ENCODE measurements at places on chromosomes 6 and 20.

DNA sequence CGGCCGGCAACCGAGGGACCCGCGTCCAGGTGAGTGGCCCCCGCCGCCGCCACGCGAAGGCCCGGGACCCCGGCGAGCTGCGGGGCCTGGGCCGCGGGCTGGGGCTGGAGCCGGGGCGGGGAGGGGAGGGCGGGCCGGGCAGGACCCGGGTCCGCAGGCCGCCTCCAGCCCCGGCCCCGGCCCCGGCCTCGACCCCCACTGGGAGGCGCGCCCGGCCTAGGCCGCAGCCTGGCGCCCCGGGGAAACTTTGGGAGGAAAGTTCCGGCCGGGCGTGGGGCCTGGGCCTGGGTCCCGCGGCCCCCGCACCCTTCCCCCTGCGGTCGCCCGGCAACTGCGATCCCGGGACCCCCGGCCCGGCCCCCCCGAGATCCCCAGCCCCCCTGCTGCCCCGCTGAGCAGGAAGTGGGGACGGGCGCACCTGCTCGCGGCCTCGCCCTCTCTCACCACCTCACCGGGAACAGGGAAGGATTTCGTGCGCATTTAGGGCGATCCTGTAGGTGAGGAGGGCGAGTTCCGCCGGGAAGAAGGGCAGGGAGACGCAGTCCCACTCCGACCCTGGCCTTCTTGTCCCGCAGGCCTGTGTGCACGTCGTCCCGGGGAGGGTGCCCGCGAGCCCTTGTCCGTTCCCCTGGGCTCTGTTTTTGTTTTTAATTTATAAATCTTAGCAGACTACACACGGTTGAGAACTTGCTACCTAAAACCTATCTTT is 402 bp downstream of the OSBPL2 start:
- DNase-seq, result no peak

GRCh38 chr6:11139051-11139960 is 27.8 kb upstream of the ERVFRD-1 start:
- DNase-seq, result no peak

DNA sequence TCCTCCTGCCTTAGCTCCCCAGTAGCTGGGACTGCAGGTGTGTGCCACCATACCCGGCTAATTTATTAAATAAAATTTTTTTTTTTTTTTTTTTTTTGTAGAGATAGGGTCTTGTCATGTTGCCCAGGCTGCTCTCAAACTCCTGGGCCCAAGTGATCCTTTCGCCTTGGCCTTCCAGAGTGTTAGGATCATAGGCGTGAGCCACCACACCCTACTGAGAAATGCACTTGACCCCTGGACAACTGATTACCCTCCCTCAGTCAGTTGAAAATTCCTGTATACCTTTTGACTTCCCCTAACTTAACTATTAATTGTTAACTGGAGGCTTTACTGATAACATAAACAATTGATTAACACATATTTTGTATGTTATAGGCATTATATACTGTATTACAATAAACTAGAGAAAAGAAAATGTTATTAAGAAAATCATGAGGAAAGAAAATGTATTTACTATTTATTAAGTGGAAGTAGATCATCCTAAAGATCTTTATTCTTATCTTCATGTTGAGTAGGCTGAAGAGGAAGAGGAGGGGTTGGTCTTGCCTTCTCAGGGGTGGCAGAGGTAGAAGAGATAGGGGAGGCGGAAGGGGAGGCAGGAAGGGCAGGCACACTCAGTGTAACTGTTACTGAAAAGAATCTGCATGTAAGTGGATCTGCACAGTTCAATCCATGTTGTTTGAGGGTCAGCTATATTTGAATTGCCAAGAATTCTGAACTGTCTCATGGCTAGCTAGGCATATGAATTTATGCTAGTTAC is 104.3 kb downstream of the FARS2 start:
- DNase-seq, result no peak

DNA sequence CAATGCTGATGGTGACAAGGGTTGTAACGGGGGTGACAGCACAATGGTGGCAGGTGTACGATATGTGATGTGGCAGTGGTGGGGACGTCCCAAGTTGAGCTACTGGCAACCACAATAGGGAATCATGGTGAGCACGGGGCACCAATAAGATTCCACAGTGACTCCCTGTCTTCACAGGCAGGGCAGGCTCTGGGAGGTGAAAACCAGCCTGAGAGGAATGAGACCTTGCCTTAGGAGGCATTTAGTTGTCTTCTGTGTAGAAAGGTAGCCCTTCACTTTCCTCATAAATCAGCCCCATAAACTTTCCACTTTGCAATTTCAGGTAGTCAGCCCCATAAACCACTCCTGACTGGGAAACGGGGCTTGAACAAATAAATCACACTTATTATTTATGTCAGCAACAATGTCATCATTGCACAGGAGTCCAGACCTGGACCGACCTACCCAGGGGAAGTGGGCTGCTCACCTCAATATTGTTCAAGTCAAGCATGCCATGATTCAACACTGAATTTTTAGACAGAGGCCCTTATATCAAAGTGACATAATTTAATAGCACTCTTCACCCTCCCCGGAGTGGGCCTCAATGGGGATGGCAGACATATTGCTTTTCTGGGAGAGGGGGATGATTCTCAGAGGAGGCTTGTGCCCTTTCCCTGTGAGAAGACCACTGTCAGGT is 150.8 kb downstream of the CDC5L start:
- DNase-seq, result no peak

DNA sequence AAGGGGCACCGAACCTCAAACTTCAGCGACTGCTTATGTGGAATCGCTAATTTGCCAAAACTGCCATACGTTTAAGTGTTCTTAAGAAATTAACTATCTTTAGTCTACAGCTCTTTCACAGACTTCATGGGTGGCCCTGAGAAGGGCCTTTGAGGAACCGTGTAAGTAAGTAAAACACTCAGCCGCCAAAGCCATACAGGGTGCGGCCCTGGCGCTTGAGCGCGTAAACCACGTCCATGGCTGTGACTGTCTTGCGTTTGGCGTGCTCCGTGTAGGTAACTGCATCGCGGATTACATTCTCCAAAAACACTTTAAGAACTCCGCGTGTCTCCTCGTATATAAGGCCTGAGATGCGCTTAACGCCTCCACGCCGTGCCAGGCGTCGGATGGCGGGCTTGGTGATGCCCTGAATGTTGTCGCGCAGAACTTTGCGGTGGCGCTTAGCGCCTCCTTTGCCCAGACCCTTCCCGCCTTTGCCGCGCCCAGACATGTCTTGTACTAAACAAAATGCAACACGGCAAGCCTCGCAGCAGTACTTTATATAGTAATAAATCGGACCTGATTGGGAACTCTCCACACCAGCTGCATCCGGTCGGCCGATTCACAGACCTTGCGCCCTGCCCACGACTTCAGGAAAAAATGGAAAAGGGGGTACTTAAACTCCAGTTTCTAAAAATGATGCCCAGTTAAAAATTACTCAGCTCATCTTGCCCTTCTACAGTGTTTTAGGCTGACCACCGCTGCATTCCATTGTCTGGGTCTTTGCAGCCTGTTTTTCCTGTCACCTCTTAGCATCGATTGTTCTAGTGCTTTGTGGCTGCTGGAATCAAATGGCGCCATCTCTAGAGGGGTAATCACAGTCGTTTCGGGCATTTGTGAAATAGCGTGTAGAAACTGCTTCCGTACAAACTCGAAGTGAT is 38.9 kb downstream of the OR2B2 start:
- DNase-seq, result peak; percentile 44

DNA sequence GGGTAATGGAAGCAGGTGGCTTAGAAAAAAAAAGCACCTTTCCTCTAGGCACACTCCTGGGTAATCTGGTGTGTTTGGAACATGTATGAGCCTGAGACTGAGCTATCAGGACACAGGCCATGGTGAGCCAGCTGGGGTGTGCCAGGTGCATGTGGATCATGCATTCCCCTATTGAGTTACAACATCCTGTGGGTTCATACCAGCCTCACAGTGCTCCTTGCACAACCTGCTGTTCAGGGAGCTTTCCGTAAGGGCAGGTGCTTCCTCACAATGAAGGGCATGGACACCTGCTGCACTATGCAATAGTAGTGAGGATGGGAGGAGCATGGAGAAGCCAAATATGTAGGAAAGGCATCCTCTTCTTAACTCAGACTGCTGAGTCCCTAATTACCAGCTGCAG is 197.2 kb upstream of the SUPT3H start:
- no peak for DNase-seq

GRCh38 chr20:45052698-45053429 is 48.1 kb downstream of the KCNS1 start:
- DNase-seq, result peak; percentile 27

DNA sequence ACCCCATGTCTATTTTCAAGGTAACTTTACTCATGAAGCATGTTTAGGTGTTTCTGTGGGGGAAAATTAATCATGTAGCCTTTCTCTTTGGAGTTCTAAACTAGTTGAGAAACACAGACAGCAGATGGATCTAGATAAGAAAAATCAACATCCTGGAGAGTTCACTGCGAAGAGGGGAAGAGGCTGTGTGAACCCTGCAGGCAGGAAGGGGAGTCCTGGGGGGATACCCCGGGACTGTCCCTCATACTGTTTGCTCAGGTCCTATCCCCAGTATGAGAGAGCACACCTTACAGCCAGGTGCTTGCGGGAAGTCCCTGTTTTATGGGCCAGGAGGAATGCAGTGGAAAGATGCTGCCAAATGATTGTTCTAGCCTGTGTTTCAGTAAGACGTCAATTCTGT is 32.7 kb downstream of the CHMP4B start:
- DNase-seq, result peak; percentile 64

- DNase-seq, result no peak
Observed at GRCh38 chr6:136723780-136724179, 68.5 kb downstream of the MAP3K5 start.

DNA sequence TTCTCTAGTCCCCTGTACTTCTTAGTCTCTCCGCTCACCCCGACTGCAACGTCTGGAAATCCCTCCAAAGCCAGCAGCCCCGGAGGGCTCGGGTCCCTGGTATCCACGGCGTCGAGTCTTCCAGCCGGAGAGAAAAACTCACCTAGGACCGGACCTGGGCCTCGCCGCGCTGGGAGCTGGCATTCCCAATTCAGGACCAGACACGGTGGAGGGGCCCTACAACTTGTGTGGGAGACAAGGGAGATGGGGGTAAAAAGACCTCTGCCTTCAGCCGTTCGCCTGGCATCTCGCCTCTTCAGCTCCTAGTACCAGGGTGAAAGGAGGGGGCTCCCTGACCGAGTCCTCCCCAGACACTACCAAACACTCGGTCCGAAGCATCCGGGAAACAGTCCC is 64.3 kb downstream of the GPX5 start:
- no peak for DNase-seq

- DNase-seq, result no peak
Observed at GRCh38 chr6:21749754-21750153, 156.2 kb downstream of the SOX4 start.

DNA sequence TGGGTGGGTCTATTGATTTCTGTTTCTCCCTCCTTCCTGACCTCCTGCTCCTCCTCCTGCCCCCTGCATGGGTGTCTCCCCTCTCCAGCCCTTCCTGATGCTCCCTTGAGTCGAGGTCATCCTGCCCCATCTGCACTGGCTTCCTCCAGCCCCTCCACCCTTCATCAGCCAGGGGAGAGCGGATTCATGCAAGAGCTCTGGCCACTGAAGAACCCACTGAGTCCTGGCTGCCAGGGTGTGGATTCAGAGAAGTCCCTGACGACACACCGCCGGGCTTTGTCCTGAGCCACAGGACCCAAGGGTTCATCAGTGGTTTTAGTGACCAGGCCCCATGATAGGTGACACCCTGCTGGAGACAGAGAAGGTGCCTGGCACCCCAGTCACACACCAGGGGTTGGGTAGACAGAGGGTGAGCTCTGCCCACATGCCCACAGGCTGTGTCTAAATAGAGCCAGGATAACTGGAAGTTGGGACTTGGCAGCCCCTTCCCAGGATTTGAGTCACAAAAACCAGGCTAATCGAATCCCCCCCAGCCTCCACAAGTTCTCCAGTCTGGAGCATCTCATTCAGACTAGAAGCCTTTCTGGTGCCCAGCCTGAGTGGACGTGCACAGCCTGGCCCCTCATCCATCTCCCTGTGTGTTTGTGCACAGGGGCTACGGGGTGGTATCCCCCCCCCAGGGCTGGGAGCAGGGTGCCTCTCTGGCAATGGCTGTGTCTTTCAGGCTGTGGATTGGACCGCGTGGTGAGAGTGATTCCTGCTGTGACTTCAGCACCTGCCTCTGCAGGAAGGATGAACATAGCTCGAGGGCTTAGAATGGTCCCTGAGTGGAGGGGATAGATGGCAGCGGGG is 1.2 kb downstream of the GFRA4 start:
- DNase-seq, result no peak

GRCh38 chr20:35772563-35773058 is 796 bp downstream of the PHF20 start:
- DNase-seq, result no peak

DNA sequence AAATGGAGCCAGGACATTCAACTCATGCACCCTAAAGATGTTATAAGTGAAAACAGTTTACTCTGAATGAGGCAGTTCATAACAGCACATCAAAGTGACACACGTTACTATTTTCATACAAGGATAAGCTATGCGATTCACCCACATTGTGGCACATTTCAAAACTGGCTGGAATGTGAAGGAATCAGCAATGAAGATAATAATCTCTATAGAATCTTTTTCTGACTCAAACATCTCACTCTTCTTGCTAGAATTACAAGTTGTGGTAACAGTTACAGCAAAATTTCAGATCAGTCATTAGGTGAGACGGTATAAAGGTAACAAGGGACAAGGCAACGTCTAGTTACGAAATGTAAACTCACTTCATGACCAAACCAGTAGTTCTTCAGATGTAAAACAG is 17.5 kb downstream of the TMEM244 start:
- no peak for DNase-seq

- DNase-seq, result no peak
Observed at GRCh38 chr6:85867595-85867994, 224.9 kb upstream of the SYNCRIP start.

- DNase-seq, result no peak
Observed at GRCh38 chr6:150198532-150198931, 55.7 kb downstream of the PPP1R14C start.

- DNase-seq, result no peak
Observed at GRCh38 chr20:61513124-61514017, 261.3 kb downstream of the CDH4 start.

DNA sequence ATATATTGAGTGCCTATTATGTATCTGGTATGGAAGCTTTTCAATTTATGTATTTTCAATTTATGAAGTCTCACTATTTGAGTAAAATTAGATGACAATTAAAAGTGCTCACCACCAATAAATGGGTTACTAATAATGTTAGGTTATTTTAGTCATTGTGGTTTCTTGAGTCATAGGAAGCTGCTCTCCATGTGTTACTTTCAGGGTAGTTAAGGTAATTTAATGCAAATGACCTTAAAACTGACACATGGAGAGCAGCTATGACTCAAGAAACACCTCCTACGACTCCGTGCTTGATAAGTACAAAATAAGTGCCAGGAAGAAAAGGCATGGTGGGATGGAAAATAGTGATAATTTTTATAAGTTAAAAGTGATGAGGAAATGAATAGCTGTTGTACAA is 16.5 kb upstream of the TINAG start:
- DNase-seq, result peak; percentile 32

DNA sequence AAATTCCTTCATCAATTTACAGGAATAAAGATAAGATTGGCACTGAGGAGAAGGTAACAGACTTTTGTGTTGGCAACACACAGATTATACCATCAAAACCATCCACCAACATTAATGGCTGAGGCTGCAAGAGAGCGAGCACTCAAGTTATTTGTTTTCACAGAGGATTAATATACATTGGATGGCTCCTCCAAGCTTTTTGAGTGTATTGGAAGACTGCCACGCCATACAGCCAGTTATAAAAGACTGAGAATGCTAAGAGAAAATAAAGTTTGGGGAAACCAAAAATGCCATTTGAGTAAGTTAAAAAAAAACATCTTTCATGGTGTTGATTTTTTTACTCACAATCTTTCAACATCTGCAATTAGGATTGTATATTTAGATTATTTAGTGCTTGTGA is 973.8 kb upstream of the SLC35B3 start:
- no peak for DNase-seq
